ENCODE measurements at places on chromosomes 2 and 18.
A peak's percentile ranks its signal among the peaks of the same experiment; 100 is the strongest.

- DNase-seq = no peak
Observed at GRCh38 chr2:170077830-170078569, 99.9 kb upstream of the MYO3B start.

DNA sequence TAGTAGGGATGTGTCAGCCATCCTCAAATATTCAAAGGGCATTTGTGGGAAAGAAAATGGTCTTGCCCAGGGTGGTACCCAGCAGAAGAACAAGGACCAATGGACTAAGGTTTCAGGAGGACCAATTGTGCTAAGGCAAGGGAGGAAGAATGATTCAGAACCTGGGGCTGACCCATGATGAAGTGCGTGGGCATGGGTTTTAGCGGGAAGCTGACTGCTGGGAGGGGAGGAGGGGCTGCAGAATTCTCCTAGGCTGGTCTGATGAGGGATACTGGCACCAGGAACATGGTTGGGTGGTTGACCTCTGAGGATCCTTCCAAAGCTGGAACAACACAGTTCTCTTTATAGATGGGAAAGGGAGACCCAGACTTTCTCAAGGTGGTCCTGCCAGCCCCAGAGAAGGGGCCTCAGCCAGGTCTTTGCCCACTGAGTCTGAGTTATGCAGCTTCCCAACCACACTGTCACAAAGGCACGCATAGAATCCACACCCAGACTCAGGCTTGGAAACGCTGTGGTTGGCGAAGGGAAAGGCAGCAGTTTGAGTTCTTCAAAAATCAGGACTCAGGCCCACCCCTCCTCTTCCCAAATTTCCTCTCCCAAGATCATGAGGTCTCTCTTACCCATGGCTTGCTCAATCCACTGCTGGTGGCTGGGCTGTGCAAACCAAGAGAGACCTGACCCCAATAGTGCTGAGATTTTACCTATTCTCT is 37.3 kb downstream of the MARCO start:
- no peak for DNase-seq

- DNase-seq = peak; percentile 68
Observed at GRCh38 chr2:169828141-169828811, 1.0 kb downstream of the UBR3 start.

DNA sequence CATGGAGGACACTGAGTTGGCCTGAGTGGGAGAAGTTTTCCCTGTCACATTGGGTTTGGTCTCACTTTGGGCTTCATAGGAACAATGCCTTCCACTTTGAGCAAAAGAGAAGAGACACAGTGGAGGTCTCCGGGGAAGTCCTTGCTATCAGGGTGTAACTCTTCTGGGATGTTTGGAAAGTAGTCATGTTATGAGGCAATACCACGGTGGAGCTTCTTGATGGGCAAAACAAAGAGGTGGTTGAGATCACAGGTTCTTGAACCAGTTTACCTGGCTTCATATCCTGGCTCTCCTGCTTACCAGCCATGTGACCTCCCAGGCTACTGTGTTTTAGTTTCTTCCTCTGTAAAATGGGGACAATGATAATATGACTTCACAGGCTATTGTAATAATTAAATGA is 478.6 kb downstream of the SLC4A3 start:
- DNase-seq = no peak

DNA sequence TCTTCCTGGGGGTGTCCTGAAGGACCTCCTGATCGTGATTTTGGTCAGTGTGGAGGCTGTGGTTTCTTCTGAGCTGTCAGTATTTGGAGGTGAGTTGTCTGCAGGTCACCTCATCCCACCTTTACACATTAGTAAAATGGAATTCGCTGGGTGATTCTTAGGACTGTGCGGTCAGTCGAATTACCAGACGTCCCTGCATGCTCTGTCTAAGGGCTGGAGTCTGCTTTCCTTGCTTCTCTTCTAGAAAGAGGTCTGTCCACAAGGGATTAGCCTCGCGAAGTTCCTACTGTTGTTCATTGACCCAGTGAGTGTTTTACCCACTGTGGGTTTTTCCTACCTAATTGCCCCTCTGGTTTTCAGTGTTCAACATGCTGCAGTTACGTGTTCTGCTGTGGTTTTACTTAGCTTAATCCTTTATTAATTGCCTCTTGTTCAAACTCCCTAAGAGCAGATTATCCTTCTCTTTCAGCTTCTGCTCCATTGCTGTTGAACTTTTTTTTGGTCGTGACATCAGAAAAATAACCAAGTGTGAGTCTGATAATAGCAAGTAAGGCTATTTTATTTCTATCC is 183.4 kb downstream of the NEDD4L start:
- DNase-seq = no peak

GRCh38 chr2:184312970-184313369 is 285.4 kb upstream of the ZNF804A start:
- no peak for DNase-seq

DNA sequence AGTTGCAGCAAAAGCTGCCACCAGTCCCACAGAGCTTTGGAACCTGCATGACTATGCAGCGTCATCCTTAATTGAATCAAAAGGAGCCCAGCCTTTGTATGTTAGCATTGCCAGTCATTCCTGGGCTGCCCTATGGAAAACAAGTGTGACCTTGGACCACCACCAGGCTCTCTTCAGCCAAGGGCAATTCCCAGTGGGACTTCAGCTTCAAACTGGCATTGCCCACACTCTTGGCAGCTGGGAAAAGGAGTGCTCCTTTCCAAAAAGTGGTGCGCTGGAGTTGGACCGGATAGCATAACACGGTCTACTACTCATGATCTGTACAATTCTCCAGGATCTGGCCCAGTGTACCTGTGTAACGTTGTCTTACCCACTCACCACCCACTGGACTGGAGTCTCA is 259.5 kb downstream of the MREG start:
- no peak for DNase-seq

DNA sequence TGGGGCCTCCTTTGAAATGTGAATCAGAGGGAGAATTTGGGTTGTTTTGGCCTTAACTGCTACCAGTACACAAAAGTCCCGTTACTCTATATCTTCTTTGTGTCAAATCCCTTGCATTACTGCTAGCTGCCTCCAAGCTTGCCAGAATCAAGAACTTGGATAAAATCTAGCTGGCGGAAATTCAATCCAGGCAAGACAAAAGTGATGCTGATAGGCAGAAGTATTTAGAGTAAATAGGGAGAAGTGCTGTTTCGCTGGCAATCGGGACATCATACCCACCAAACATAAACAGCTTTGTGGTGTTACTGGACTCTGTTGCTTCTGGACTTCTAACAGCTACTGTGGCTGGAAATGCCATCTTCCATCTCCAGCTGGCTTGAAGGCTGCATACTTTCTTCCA is 2.5 kb downstream of the IFIH1 start:
- no peak for DNase-seq

DNA sequence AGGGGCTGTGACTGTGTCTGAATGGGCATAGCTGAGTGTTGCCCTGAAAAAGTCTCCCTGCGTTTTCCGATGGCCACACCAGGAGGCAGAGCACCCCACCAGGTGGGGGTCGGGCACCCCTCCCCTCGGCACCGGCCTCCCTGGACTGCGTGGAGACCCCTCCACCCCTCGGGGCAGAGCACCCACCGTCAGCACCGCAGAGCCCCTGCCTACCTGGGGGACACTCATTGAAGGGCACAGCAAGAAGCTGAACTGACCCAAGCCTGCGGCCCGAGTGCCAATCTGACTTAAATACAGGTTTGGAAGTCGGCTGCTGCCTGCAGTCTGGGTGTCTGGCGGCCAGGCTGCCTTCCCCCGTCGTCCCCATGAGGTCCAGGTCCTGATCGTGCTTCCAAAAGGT is 69.9 kb downstream of the KCNG2 start:
- DNase-seq = no peak

GRCh38 chr2:42663828-42664227 is 95.4 kb downstream of the MTA3 start:
- DNase-seq = no peak

DNA sequence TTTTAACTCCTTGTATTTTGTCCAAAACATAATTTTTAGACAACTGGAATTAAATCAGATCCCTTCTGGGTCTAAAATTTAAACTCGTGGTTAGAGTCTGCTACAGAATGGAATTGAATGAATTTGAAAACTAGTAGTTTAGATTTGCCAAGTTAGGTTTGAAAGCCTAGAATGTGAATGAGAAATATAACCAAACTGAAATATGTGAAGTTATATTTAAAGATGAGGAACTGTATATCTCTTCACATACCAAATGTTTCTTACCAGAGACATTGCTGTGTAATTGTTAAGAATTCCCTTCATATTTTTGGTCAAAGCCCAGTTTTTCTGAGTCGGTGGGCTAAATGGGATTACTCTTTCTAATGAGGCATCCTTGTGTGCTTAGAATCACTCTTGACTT is 74.2 kb downstream of the LPIN1 start:
- DNase-seq = no peak

- DNase-seq = no peak
Observed at GRCh38 chr2:204343685-204344084, 201.6 kb upstream of the PARD3B start.

DNA sequence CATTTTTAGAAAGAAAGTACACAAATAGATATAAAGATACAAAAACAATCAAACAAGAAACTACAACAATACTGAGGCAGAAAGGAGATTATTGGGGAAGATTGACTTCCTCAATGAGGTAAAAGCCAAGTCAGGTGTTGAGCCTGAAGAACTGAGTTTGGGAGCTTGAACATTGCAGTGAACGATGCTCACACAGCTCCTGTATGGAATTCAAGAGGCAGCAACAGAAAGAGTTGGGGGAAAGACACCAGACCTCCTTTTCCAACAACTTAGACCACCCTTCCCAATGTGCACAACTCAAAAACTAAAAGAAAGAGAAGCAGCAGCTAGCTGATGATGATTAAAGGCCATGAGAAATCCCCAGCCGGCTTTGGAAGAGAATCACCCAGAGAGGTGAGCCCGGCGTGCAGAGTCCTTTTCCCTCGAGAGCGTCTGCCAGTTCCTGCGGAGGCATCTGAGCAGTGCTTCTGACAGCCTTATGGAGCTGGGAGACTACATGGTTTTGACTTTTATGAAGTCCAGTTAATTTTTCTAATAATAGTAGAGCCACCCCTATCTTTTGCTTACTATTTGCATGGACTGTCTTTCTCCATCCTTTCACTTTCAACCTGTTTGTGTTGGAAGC is 106.9 kb upstream of the RFX8 start:
- DNase-seq = no peak

- DNase-seq = no peak
Observed at GRCh38 chr2:11187083-11187619, 31.9 kb downstream of the SLC66A3 start.

DNA sequence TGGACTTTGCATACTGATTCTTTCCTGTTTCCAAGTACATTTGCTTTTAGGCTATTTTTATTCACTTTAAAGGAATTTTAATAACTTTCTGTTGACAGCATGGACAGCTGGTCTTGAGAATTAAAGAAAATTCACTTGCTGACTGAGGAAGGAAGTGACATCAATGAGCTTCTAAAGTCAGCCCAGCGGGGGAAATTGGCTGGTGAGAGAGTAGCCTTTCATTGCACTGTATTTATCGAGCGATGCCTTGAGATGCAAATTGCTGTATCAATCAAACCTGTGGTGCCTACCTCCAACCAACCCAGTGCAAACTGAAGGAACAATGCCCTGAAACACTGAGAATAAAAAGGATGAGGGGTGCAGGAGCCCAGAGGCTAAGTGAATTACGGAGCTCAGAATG is 91.4 kb upstream of the AQP4 start:
- DNase-seq = no peak

GRCh38 chr2:45009928-45010701 is 863 bp upstream of the SIX2 start:
- no peak for DNase-seq

DNA sequence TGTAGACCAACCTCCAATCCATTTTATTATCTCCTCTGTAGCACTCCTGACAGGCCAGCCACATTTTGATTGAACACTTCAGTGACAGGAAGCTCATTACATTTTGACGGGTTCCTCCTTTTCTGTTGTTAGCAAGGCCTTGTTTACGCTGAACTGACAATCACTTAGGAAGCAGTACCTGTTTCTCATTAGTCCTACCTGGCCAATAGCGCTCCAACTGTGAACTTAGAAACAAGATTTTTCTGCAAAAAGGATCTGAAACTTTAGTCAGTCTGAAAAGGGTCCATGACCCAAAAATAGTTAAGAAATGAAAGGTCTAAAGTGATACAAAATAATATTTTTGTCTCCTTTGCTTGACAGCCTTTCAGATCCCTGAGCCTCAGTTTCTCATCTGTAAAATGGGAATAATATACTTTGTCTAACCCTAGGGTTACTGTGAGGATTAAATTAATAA is 119.6 kb upstream of the MSTN start:
- peak; percentile 43 for DNase-seq

- no peak for DNase-seq
Observed at GRCh38 chr2:65165558-65165957, 35.7 kb upstream of the RAB1A start.

DNA sequence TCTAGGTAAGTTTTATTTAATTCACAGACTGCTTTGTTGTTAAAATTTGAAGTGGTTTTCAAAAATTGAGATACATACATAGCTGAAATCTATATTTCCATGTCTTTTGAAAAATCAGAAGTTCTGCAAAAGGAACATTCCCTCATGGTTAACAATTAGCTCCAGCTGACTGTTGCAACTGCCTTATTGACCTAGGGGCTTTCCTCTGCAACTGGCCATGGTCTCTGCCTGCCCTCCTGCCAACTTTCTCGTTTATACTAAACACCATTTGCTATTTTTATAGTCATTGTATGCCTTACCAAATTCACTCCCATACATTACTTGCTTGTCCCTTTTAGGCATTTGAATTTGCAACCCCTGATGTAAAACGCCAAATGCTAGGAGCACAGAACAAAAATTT is 107.2 kb downstream of the PID1 start:
- no peak for DNase-seq

DNA sequence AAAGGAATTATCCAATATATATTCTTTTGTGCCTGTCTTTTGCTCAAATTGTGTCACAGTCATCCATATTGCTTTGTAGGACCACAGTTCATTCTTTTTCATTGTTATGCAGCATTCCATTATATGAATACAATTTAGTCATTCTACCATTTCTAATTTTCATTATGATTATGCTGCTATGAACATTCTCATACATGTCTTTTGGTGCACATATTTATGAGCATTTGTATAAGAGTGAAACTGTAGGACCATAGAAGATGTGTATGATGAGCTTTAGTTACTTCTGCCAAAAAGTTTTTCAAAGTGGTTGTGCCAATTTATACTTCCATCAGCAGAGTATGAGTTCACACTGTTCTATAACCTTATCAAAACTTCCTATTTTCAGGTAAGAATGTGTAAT is 7.7 kb downstream of the IER3IP1 start:
- no peak for DNase-seq

DNA sequence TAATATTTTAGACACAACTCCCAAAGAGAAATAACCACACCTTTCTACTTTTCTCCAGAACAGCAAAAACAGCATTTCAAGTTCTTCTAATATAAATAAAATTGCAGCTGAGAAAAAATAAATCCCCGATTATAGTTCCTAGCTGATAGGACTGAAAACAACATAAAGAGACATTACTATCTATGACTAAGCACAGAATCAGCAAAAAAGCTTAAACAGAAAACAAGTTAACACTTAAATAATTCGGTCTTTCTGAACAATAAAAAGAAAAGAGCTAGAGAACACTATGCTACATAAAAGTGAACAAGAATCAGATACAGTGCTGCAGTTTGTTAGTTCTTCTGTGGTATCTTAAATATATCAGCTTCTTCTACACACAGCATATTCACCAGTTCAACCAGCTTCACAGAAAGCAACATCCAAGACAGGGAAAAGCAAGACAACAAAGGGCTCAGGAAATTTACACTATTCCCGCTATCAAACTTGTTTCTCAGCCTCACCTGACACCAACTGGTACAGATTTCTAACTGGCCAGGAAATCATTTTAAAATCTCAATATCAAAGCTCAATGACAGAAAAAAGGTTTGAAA is 28.6 kb downstream of the FEZ2 start:
- no peak for DNase-seq

- DNase-seq = no peak
Observed at GRCh38 chr2:132750606-132751005, 80.6 kb upstream of the LYPD1 start.

Measured in RPMI8226 (cell line).